ENCODE measurements at places on chromosomes 3 and 15. TPM values are rescaled to one million over a fixed set of nuclear protein-coding genes. Genes with fewer than 3 reads are reported as not detected.

DNA sequence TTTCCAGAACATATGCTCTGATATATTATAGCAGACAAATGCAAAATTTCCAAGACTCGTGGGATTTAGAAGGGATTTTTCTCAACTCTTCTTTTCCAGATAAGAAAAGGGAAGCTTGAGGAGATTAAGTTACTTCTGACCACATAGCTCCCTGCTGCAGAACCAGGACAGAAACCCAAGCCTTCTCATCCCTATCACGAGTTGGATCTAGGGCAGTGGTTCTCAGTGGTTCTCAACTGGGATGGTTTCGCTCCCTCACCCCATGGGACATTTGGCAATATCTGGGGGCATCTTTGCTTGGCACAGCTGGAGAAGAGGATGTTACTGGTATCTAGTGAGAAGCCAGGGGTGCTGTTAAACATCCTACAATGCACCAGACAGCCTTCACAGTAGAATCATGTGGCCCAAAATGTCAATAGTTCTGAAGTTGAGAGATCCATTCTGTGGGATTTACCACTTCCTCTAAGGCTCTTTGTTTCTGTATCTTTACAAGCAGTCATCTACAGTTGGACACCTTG is 64.2 kb downstream of the LIPC start:
- no peak for DNase-seq

GHSR gene
- total RNA-seq, result not detected

GRCh38 chr3:24704496-24704895 is 209.8 kb upstream of the THRB start:
- no peak for DNase-seq

DNA sequence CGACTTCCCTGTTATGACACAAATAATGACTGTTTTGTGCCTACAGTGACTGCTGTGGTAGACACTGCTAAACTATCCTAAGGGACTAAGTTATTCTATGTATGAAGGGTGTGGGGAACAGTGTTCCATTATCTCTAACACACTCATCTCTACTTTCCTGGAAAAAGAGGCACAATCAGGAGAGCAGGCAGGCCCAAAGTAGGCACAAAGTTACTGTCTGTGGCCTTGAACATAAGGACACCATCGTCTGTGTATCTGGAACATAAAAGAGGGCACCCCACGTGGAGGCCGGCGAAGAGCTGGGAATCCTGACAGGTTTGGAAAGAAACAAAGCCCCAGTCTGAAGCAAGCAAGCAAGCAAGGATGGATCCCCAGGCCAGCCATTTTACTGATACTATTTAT is 1.5 kb downstream of the ABCC5 start:
- no peak for DNase-seq
